Stimulated activated CD4-positive, alpha-beta T cell treated with anti-CD3 and anti-CD28 coated beads, Interleukin-4, amount 100 ng/mL, for 4 hours (primary cell): ENCODE measurements at places on chromosomes 6 and 20.

DNA sequence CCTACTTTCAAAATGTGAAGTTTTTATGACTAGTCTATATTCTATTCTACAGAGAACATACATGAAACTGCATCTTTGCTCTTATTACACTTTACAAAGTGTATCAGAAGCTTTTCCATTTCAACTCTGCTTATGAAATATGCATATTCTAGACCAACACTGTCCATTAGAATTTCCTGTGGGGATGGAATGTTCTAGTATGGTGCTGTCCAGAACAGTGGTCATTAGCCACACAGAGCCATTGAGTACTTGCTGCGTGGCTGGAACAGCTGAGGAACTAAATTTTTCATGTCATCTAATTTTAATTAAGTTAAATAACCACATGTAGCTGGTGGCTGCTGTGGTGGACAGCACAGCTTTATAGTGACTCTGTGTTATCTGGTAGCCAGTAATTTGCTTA lies 105.9 kb upstream of the PDE10A start:
- DNase-seq, result no peak

- no peak for DNase-seq
These were observed 122.1 kb upstream of the SPACA1 start for GRCh38 chr6:87925373-87926060.

GRCh38 chr6:135006386-135006914 lies 48.2 kb downstream of the HBS1L start:
- DNase-seq, result no peak

DNA sequence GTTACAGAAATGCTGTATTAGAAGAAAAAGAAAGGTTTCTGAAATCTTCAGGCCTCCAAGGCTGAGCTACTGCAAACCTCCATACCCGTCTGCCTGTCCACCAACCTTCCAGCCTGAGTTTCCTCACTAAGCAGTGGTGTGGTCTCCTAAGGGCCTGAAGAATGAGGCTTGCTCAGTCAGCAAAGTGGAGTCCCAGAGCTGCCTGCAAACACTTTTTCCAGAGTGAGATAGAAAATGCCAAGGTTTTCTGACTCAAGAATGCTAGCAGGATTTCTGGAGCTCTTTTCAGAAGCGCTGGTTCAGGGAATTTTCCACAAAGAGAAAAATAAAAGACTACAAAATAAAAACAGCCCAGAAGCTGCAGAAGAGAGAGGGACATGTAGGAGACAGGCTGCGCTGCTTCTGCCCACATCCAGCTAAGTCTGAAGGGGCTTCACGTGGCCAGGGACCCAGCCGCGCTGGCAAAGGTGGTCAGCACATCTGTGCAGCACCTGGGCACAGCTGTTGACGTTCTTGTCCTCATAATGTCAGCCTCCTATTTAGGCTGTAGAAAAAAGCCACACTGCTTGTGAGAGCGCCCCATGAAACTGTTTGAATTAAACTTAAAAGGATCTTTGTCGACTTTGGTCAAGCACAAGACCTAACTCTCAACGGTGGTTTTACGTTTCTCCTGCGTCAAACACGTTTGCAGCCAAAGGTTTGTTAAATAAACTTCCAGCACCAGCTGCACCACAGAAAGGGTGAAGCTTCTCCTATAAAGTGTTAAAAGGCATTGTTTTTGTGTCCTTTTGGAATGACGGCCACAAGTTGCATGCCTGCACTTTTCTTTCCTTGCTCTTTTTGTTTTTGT lies 209.0 kb downstream of the THBS2 start:
- DNase-seq, result no peak

GRCh38 chr20:39358052-39358451 lies 395.9 kb downstream of the DHX35 start:
- DNase-seq, result no peak

GRCh38 chr6:141736104-141736503 lies 396.6 kb upstream of the GJE1 start:
- no peak for DNase-seq

- no peak for DNase-seq
These were observed 427.7 kb upstream of the NOX3 start for GRCh38 chr6:155883334-155883731.

- DNase-seq, result no peak
These were observed 602.2 kb upstream of the NRSN1 start for GRCh38 chr6:23523771-23524170.

DNA sequence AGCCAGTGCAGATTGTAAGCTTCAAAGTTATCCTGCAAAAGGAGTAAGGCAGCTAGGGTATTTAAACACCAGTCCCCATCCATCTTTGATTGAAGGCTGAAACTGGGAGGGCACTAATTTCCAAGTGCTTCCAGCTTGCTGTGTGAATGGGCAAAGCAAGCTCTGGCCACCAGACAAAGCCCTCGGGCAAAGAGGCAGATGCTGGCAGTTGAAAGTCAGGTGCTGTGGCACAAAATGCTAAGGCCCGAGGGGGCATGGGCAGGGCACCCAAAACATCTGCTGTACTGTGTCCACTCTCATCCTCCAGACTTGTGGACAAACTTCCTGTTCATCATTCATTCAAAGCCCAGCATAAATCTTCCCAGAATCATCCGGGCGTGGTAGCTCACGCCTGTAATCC lies 62.9 kb downstream of the TRMT6 start:
- DNase-seq, result no peak

DNA sequence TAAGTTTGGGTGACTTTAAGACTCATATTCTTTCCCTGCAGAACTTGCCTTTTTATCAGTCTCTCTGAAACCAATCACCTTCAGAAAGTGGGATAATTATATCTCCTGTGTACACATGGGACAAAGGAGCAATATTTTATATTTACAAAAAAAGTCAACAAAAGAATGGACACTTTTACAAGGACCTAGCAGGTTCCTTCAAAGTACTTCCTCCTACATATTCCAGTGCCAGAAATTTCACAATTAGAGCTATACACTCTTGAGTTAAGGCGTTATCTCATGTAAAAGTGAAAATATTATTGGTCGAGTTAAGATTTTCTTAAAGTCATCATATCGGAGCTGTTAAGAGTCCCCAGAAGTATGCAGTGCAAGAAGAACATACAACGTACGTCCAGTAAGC lies 98.9 kb upstream of the MAFB start:
- DNase-seq, result no peak

DNA sequence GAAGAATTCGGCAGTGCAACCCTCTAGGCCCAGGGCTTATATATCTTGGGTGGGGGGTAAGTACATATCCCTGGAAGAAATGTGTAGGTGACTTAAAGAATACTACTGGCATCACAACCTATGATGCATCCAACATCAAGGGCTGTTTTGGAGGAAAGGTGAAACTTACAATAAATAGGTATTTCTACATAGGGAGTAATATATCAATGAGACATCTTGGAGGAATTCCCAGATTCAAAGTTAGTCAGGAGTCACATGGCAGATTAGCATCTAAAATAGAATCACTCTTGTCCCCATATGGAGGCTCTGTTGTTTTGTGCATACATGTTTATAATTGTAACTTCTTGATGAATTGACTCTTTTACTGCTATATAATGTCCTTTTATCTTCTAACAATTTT lies 375.5 kb downstream of the PAX1 start:
- no peak for DNase-seq

- peak; percentile 76 for DNase-seq
These were observed 55.0 kb upstream of the FOXC1 start for GRCh38 chr6:1554476-1555310.

DNA sequence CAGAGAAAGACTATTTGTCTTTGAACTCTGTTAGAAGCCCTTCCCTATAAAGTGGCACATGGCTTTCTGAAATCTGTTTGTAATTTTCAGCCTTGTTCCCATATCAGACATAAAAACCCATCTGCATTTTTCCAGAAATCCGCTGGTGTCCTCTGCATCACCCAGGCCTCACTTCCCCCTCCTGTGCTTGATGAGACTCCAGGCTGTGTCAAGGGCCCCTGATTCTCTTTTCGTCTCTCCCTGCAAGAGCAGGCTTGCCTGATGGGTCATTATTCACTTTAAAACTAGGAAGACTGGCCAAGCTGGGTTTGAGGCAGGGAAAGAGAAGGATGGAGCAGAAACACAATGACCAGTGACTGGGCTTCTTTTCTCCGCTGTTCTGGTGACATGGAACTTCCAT lies 10.6 kb upstream of the PROKR2 start:
- no peak for DNase-seq

- no peak for DNase-seq
These were observed 14.4 kb downstream of the SNRPC start for GRCh38 chr6:34771727-34772126.

GRCh38 chr6:89357390-89357789 lies 4.9 kb upstream of the UBE2J1 start:
- no peak for DNase-seq

GRCh38 chr6:99432877-99433276 lies 7.8 kb upstream of the PNISR start:
- DNase-seq, result no peak

DNA sequence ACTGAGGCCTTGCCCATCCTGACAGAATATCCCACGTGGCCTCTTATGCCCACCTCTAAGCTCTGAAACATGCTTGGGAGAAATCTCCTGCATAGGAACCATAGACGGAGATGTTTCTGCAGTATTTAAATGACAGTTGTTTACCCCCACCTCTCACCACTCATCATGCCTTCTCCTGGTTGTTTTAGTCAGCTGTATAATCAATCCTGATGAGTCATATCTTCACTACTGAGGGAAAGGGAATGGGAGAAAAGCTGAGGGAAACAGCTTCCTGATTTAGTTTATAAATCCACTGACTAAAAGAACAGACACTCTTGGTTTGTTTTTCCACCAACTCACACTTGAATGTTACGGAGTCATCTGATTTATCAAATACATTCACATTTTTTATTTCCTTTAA lies 113.2 kb upstream of the TENT5A start:
- no peak for DNase-seq

DNA sequence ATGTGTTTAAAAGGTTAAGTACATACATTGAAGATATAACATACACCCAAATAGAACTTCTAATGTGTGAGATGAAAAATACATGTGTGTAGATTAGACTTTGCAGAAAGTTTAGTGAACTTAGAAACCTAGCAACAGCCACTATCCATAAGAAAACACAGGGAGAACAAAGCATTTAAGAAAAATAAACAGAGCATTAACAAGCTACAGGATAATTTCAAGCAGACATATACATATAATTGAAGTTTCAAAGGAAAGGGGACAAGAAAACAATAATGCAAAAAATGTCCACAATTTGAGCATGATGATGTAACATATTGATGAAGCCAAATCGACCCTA lies 18.2 kb upstream of the THBS2 start:
- DNase-seq, result no peak

DNA sequence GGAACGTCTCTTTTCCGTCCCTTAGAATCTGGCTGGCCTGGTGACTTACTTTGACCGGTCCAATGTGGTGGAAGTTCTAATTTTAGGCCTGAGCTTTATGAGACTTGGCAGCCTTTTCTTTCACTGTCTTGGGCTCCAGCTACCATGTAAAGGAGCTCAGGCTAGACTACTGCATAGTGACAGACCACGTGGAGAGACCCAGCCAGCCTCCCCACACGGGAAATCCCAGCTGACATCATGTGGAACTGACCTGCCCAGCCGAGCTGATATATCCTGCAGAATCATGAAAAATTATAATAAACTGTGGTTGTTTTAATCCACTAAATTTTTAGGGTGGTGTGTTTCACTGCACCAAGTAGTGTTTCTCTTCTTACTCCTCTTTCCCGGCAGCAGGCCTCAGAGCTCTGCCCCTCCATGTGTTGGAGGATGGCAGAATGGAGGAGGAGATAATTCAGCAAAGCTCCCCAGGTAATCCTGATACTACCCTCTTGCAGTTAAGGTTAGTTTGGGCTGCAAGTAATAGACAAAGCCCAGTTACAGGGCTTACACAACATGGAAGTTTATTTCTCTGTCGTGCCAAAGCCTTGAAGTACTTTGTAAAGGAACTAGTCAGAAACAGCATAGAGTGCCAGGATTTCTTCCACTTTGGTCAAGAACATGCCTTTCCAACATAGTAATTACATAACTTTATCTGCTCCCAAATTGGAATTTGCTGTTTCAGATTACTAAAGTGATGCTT lies 87.5 kb downstream of the SH3BGRL2 start:
- DNase-seq, result no peak

- DNase-seq, result no peak
These were observed 9.5 kb downstream of the FAM209B start for GRCh38 chr20:56542489-56543030.

DNA sequence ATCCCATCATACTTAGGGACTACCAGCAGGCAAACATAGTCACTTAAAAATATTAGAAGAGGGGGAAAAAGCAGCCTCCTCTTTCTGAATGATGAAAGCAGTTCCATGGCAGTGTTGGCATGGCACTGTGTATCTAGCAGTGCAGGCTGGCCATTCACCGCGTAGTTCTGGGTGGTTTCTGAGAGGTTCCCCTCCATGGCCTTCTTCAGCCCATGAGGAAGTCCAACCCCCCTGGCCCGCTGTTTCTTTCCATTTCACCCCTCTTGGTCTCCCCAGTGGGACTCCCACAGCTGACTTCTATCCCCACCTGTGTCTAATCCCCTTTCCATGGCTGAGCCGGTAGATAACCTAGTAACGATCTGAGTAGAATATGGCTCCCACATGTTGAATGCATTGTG lies 17.0 kb downstream of the PPARD start:
- DNase-seq, result no peak

- DNase-seq, result no peak
These were observed 11.2 kb upstream of the PSMG4 start for GRCh38 chr6:3247255-3248146.

DNA sequence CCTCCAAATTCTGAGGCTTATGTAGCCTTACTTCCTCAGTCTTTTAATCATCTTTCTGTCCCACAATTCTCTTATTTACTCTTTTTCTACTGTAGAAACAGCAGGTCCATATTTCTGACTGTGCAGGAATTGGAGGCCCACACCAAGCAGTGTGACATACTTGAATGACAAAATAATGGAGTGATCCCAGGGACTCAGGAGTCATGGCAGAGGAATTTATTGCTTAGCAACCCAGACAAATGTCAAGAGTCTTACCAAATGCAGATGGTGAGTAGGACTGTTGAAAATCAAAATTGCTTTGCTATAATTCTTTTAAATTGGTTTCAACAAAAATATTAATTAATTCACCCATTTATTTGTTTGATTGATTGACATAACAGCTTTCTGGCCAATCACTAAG lies 59.9 kb downstream of the HTR1B start:
- no peak for DNase-seq

DNA sequence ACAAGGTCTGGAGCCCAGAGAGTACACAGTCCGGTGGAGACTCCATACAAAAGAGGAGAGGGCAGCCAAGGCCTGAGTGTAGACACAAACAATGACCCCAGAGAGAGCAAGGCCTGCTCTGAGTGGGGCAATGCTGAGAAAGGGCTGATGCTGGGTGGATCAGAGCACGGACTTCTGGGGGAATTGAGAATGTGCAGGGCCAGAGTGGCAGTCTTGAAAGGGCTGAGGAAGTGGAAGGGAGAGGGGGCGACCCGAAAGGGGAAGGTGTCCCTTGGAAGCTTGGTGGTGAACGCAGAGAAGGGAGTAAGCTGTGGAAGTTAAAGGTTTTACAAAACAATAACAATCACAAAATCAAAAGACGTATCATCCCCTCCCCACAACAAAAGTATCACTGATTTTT lies 12.0 kb upstream of the GRM4 start:
- DNase-seq, result no peak

GRCh38 chr6:164427728-164428402 lies 881.5 kb downstream of the C6orf118 start:
- no peak for DNase-seq

GRCh38 chr20:46739431-46740213 lies 30.2 kb downstream of the SLC2A10 start:
- DNase-seq, result no peak
